ENCODE measurements at places on chromosomes 7 and 10.

- DNase-seq = no peak
Observed at GRCh38 chr10:99532687-99533495, at the start of gene NKX2-3. TSS of gene NKX2-3 (plus strand) at chr10:99532942. CDS start at chr10:99533132, 190 bp downstream.

DNA sequence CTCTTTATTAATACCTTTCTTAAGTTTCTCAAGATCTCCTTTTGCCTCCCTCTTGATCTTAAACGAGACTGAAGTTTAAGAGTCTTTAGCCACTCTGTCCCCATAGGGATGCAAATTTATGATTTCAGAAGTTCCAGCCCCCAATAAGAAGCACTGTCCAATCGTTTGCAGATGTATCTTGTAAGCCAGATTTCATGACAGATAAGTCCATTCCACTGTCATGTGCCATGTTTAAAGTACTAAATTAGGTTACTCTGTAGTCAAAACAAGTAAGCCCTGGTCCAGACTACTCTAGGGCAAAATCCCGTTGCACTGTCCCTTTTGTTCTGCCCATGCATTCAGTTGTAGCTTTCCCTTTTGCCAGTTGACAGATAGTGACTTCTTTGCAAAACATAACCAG is 157.2 kb upstream of the KAT6B start:
- DNase-seq = no peak

GRCh38 chr7:123054357-123055133 is 59.0 kb upstream of the TAS2R16 start:
- no peak for DNase-seq

DNA sequence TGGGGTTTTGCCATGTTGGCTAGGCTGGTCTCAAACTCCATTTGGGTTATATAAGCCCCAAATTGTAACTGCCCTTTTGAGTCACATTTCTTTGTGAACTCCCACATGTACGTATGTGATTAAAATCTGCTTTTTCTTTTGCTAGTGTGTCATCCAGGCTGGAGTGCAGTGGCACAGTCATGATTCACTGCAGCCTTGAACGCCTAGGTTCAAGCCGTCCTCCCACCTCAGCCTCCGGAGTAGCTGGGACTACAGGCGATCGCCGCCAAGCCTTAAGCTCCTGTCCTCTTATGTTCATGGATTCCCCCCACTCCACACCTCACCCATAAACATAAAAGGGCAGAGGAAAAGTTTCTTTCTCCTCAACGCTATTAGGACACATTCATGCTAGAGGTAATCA is 4.4 kb upstream of the SMC3 start:
- no peak for DNase-seq

DNA sequence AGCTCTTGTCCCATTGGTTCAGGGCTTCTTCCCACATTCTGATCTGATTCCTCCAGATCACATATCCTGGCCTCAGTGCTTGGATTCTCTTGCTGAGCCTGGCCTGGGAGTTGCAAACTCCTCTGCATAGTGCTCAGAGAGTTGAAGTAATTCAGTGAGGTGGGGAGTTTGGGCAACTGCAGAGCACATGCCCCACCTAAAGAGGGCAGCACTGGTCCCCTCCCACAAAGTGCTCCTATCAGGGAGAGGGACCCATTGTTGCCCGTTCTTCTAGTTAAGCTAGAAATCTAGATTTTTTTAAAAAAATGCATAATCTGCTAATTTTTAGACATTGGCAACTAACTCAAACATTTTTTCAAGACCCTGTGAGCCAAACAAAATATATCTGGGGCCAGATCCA is 45.1 kb downstream of the CHN2 start:
- DNase-seq = no peak

DNA sequence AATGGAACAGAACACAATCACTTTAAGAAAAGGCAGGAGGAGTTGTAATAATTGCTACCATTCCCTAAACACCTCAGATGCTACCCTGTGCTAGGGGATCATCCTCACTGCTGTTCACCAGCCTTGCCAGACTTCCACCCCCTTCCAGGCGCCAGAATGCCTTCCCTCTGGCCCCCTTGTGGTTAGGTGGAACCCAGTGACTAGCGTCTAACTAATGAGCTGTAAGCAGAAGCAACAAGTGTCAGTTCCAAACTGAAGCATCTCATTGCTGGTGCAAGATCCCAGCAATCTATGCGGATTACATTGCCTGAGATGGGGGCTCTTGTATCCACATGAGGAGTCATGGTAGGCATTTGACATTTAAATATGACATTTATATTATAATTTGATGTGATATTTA is 86.6 kb downstream of the FRMD4A start:
- DNase-seq = no peak

DNA sequence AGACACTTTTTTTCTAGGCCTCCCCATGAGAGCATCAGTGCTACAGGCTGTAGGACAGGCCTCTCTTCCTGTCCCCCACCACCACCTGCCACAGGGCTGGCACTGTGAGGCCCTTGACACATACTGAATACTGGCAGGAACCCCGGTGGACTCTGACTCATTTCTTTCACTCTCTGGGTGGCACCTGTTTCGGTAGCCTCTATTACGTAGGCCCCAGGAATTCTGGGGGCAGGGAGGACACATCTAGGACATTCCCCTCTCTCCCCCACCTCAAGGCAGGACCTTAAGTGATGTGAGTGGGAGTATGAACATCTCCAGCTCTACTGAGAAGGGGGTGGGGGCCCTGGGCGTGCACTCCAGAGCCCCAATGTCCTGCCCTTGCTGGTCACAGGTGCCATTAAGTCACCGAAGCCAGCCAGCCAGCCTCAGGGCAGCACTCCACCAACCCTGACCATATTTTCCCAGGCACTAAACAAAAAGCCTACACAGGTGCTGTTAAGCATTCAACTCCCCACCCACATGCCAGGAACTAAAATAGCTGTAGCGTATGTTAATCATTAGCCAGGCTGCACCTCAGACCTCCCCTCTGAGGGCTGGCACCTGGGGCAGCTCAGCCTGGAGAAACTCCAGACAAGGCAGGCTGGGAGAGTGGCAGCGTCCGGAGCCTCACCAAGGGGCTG is 8.9 kb downstream of the ANXA11 start:
- peak; percentile 67 for DNase-seq
